ENCODE measurements at places on chromosomes 7 and 10. TPM values are rescaled to one million over a fixed set of nuclear protein-coding genes. Genes with fewer than 3 reads are reported as not detected.
A peak's percentile ranks its signal among the peaks of the same experiment; 100 is the strongest.

HMX2 gene
- 0.31 TPM for total RNA-seq

DNA sequence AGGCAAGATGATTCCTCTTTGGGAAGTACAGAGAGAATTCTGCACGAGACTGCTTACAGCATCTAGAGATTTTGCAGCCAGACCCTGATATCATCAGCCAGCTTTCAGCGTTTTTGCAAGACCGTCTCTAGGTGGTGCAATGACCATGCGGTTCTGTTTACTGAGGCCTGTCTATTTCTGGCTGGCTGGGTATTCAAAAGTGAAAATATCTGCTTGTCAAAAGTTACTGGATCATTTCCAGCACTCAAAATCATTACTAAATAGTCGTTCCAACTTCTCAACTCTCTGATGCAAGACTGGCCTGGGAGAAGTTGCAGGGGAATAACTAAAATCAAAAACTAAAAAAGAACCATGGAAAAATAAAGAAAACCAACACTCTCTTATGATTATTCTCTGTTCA is 240.1 kb downstream of the ELMO1 start:
- H3K4me3 ChIP-seq = no peak overlapping the region
- H3K27me3 ChIP-seq = no peaks in the 10 kb centered on the region
- H3K36me3 ChIP-seq = peaks cover 46% of the 10 kb centered on the region
- H3K4me1 ChIP-seq = peaks cover 18% of the 10 kb centered on the region
- peak; percentile 36 for DNase-seq

ABLIM1 gene
- 119 TPM for total RNA-seq

AGR2 gene
- not detected for total RNA-seq

GRCh38 chr7:107396990-107397389 is 72.9 kb upstream of the GPR22 start:
- no peak overlapping the region for H3K4me3 ChIP-seq
- no peaks in the 10 kb centered on the region for H3K27me3 ChIP-seq
- H3K36me3 ChIP-seq = peaks cover 11% of the 10 kb centered on the region
- DNase-seq = no peak

DNA sequence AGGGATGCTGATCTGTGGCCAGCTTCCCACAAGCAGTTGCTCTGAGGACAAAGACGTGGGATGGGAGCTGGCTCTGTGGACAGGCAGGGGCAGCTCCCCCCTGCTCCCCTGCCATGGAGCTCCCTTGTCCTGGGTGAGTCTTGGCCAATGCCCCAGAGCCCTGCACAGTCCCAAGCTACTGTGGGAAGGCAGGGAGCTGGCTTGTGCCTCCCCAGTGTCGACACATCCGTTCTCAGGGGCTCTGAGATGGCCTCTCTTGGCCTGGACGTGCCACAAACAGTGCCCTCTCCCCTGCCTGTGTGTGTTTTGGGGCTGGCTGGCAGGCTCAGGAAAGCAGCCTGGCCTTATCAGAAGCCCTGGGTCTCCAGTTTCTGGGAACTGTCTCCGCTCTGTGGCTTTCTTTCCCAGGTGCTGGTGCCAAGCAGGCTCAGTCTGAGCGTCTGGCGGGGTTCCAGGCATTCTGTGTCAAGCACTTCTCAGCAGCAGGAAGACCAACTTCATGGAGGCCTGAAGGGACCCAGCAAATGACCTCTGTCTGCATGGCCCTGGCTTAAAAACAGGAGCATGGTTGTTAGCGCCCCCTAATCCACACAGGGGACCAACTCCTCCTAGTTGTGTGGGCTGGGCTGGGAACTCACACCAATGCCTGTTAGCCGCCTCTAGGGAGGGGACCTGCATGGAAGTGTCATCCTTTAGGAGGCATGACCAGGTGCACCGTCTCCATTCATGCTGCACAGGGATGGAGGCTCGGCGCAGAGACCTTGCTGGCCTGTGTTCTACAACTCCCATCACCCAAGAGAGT is 375.2 kb downstream of the RPS24 start:
- H3K27ac ChIP-seq = no peak overlapping the region
- H3K27me3 ChIP-seq = peaks cover 9% of the 10 kb centered on the region
- peaks cover 8% of the 10 kb centered on the region for H3K4me1 ChIP-seq
- H3K36me3 ChIP-seq = no peaks in the 10 kb centered on the region

DNA sequence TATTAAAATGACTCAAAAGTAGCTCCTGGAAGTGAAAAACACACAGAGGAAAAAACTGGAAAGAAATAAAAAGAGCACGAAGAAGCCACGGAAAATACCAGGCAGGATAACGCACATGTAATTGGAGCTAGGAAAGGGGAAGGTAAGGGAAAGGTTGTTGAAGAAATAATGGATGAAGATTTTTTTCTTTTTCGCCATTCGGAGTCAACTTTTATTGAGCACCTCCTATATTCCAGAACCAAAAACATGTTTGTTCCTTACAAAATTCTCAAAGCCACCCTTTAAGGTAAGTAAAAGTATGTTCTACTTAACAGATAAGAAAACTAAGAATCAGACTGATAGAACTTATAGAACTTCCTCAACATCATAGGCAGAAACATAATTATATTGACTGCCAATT is 32.8 kb upstream of the PTPRN2 start:
- no peak overlapping the region for H3K4me3 ChIP-seq
- no peak overlapping the region for H3K27ac ChIP-seq
- no peak for DNase-seq
- H3K27me3 ChIP-seq = no peaks in the 10 kb centered on the region

PTER gene
- 25.1 TPM for total RNA-seq

GRCh38 chr7:139734395-139734794 is 43.4 kb downstream of the HIPK2 start:
- peaks cover 57% of the 10 kb centered on the region for H3K4me1 ChIP-seq
- DNase-seq = no peak
- peaks cover 4% of the 10 kb centered on the region for H3K36me3 ChIP-seq
- H3K27me3 ChIP-seq = no peaks in the 10 kb centered on the region
- H3K27ac ChIP-seq = no peak overlapping the region

- H3K27ac ChIP-seq = no peak overlapping the region
- H3K4me1 ChIP-seq = no peaks in the 10 kb centered on the region
- no peak for DNase-seq
- H3K36me3 ChIP-seq = no peaks in the 10 kb centered on the region
- no peak overlapping the region for H3K4me3 ChIP-seq
These were observed 55.5 kb upstream of the LHFPL3 start for GRCh38 chr7:104272767-104273384.

GRCh38 chr10:3330663-3331062 is 158.1 kb upstream of the PITRM1 start:
- no peaks in the 10 kb centered on the region for H3K4me1 ChIP-seq
- H3K27me3 ChIP-seq = peaks cover 11% of the 10 kb centered on the region
- no peak overlapping the region for H3K4me3 ChIP-seq
- H3K27ac ChIP-seq = no peak overlapping the region

DNA sequence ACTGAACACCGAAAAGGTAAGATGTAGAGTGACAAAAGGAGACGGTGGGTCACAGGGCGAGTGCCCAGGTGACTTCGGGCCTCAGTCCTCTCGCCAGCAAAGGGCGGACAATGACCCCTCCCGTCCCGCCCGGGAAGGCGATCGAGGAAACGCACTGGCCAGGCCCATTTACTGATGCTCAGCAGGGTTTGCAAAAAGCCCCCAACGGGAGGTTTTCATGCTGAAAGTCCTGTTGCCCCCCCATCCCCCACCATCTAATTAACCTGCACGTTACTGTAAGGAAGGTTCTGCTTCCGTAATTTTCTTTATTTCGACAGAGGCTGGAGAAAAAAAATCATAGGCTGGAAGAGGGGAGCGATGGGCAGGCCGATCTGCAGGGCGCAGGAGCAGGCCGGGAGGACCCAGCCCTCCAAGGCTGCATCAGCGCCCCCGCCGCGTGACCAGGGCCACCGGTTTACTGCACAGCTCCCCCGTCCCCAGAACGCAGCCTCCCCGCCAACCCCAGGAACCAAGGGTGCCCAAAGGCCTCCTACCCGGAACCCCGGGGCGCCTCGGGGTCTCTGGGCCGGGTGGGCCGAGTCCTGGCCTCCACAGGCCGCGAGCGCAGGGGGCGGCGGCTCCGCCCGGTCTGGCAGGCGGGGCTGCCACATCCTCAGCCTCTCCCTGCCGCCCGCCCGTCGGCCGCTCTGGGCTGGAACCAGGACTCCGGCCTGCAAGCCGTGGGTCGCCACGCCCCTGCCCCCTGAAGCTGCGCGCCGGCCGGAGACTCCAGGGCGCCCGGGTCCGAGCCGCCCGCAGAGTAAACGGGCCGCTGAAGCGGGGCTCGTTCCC is 613 bp downstream of the OAT start:
- H3K27me3 ChIP-seq = peaks cover 6% of the 10 kb centered on the region
- H3K4me1 ChIP-seq = peaks cover 16% of the 10 kb centered on the region
- no peak overlapping the region for H3K27ac ChIP-seq
- peak; percentile 56 for DNase-seq
- H3K4me3 ChIP-seq = peak overlapping the region; percentile 79

DNA sequence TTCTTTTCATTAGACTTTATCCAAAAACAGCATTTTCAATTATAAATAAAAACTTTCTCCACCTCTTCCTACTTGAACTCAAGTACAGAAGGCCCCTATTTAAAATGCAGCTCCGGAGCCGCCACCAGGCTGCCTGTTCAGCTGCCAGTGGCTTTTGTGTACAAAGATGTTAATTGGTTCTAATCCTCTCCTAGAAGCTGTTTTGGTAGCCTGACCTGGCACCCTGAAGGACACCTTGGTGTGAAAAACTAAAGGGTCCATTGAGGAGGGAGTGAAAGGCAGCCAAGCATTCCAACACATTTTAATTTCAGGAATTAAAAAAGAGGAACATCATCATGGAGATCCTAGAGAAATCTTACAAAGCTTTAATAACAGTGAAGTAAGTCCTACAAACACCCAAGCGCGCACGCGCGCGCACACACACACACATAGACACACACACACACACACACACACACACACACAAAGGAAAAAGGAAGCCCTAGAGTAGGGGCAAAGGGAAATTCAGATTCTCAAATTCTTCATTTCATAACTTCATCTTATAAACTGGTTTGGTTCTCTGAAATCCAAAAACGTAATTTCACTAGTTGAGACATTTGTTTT is 41.4 kb downstream of the VAX1 start:
- H3K4me3 ChIP-seq = no peak overlapping the region
- H3K27ac ChIP-seq = no peak overlapping the region
- no peaks in the 10 kb centered on the region for H3K36me3 ChIP-seq
- peaks cover 5% of the 10 kb centered on the region for H3K27me3 ChIP-seq

DNA sequence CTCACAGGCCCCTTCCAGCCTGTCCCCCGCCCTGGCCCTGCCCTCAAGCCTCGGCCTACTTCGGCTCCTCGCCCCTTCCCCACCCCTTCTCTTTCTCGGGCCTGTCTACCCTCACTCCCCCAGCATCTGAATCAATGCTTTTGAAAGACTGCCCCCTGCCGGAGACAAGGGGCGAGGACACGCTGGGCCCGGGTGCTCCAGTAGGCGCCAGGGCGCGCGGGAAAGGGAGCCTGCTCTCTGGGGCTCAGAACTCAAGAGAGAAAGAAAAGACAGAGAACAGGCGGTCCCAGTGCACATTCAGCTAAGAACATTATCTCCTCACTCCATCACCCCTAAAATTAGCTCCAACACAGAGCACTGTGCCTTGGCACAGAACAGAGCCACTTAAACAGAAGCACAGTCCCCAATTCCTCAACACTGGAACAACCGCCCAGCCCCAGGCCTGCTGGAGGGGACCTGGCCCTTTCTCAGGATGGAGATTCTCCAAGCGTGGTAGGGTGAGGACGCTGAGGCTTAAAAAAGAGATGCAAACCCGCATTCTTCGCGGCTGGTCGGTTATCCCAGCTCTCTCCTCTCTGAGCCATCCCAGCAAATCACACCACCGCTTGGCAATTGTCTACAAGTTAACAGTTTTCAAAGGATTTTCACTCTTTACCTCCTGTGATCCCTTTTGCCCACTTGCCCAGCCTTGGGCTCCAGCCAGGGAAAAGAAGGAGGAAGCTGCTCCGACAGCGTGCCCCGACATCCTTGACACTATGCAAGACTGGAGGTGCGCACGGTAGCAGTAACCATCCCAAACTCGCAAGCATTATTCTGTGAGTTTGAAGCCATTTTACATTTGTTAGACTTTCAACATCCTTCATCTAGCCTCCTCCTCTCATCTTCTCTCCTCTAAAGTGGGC is 2.1 kb downstream of the GIGYF1 start:
- H3K27ac ChIP-seq = no peak overlapping the region
- peak; percentile 88 for DNase-seq
- H3K27me3 ChIP-seq = no peaks in the 10 kb centered on the region
- H3K4me1 ChIP-seq = peaks cover 37% of the 10 kb centered on the region
- H3K4me3 ChIP-seq = peak overlapping the region; percentile 93

Measured in activated CD4-positive, alpha-beta memory T cell treated with anti-CD3 and anti-CD28 coated beads for 36 hours (primary cell).